Bladder microvascular endothelial cell (primary cell): ENCODE measurements at places on chromosomes 7 and 10. TPM values are rescaled to one million over a fixed set of nuclear protein-coding genes. Genes with fewer than 3 reads are reported as not detected.

PNLIP gene
- total RNA-seq, result not detected in 2 replicates

FXYD4 gene
- not detected in 2 replicates for total RNA-seq

SEPTIN14 gene
- total RNA-seq, result not detected in 2 replicates

LRMDA gene
- 8.7 and 13.5 TPM in 2 replicates for total RNA-seq

SUGCT gene
- total RNA-seq, result 1.1 and 1.4 TPM in 2 replicates

TAS2R5 gene
- 0.16 and 2.8 TPM in 2 replicates for total RNA-seq
